Bone marrow (tissue), 2 donors: ENCODE measurements at places on chromosomes 11 and 22.

DNA sequence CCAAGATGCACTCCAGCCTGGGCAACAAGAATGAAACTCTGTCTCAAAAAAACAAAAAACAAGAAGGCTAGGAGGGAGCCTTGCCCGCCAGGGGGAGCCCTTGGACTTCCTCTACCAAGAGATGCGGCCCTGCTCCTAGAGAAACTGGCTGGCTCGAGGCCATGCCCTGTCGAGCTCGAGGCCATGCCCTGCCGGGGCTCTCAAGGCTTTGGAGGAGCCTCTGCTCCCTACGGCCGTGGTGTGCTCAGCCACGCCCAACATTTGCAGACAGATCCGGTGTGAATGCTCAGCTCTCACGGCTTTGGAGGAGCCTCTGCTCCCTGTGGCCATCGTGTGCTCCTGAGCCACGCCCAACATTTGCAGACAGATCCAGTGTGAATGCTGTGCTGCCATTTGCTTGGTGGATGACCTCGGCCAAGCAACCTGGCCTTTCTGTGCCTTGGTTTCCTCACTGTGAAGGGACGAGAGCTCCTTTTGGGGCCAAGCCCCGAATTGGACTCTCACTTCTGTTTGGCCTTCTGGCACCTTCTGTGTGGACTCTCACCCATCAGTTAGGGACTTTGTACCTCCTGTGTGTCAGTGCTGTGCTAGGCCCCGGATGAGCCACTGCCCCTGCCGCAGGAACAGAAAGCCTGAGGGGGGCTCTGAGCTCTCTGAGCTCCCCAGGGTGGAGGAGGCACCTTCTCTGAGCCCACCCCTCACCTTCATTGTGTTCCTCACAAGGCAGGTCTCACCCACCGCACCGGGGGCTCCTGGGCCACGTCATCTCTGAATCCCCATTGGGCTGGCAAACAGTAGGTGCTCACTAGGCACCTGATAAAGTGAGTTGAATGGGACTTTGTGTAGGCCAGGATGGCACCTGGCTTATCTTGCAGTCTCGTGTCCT lies 14.1 kb downstream of the C11orf24 start:
- peak; percentile 75 for DNase-seq

DNA sequence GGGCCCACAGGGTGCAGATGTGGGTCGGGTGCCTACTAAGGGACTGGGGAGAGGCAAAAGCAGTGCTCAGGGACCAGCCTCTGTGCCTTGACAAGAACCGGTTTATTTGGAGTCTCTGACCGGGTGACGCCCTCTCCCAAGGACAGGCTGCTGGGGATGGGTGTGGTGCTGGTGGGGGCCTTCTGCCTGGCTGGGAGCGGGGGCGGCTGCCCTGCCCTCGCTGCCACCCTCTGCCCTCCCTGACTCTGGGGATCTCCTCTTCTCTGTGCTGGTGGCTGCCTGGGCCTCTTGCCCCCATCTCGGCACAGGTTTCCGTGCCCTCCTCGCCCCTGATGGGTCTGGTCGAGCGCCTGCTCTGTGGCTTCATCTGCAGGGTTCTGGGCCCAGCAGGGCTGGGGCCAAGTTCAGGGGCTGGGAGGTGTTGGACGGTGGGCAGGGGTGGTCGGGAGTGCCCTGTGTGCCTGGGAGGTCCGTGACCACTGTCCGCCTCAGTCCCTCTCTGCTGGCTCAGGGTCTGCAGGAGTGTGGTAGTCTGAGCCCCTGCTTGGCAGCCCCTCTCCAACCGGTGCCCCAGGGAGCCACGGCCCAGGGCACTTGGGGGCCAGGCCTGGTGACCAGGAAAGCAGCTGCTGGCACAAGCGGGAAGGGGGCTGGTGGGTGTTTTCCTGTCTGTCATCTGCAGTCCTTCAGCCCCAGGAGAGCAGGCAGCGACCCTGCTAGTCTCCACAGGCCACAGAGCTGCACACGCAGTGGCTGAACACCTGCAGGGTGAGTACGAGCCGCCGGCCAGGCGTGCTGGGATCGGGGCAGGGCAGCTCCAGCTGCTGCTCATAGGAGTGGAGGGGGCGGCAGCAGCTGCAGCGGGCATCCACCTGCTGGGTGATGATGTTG lies 23.5 kb downstream of the MUC6 start:
- DNase-seq = no peak

- DNase-seq = no peak
Observed at GRCh38 chr11:1487091-1487850, 692 bp upstream of the MOB2 start.

GRCh38 chr11:35101223-35101622 lies 37.7 kb upstream of the CD44 start:
- no peak for DNase-seq
